Ureter (tissue), 1 donor: ENCODE measurements at places on chromosomes 2 and 18. TPM values are rescaled to one million over a fixed set of nuclear protein-coding genes. Genes with fewer than 3 reads are reported as not detected.

GRCh38 chr2:44844651-44845270 is 96.7 kb upstream of the SIX3 start:
- no peak for DNase-seq

DNA sequence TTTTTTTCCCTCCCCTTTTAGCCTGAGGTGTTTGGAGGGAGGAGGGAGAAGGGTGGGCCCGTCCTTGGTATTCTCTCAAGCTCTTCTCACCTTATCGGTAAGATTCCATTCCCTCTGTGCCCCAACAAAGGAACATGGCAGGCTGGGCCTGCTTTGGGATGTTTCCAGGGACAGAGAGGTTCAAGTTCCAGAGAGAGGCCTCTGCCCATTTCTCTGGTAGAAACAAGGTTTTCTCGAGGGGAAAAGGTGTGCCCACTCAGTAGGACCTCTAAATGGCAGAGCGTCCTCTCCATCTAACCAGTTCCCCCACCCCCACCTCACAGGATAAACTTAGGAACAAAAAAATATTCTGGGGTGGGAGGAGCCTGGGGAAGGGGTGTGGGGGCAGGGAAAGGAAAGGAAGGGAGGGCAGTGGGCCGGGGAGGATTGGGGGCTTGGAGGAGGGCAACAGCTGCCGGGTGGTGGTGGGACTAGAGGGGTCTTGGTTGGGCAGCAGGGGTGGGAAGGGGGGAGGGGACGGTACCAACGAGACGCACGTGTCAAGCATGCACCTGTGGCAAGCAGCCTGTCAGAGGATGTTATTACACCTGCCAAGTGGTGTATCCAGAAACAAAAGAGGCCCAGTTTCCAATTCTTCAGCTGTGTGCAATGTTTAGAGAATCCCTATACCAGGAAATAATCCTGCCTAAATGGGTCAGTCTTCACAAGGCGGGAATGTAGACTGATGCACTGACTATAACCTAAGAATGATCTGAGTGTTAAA is 2.1 kb downstream of the PCBP1 start:
- peak; percentile 56 for DNase-seq

DNA sequence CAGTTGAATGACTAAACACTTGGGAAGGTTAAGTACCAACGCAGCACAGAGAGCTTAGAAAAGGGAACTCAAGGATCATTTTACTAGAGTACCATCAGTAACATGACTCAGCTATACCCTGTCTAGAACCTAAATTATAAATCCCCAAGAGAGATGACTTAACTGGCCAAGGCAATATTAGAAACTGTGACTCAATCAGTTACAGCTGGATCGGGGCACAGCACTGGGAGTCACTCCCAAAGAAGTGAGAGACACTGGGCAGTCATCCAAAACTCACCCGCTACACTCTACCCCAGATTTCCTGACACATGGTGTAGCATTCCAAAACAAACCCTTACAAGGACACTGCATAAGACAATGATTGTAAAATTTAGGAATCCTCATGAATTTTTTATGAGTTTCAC is 17.7 kb downstream of the IWS1 start:
- DNase-seq, result peak; percentile 75

- DNase-seq, result no peak
Measured at GRCh38 chr2:233213975-233214374, 37.5 kb upstream of the ATG16L1 start.

DNA sequence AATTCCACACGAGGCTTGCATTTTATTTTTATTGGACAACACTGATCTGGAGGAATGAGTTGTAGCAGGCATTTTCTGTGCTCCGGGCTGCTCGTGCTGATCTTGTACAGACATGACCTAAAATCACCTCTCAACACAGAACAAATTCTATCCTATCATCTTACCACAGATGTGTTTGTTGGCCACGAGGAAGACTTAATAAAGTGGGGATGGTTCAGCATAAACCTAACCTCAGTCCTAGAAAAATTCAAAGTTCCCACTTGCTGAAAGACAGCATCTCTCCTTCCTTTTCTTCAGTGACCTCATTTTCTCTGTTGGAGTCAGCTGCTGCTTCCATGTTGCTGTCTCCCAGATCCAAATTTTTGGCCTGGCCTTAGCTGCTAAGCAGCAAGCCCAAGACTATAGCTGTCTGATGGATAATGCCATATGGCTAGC is 45.3 kb downstream of the RBKS start:
- no peak for DNase-seq

DNA sequence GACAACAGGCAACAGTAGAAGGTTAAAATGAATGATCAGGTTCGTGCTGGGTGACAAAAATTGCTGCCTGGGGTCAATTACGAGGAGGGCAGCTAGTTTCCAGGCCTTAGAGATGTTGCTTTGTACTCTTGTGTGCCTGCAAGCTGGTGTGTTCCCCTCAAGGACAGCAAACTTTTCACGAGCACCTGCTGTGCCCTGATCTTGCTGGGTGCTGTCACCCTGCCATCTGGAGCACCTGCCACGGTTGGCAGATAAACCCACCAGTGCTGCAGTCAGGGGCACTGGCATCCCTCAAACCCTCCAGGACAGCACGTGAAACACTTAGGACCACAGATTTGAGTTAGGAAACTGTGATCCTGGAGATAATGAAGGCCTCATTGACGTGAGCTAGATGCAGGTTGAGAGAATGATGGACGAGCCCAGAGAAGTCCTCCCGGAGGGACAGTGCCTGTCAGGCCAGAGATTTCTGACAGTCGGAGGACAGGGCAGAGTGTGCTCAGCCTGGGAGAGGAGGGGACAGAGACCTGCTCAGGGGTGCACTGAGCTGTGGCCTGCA is 104.3 kb upstream of the RAB12 start:
- no peak for DNase-seq

DNA sequence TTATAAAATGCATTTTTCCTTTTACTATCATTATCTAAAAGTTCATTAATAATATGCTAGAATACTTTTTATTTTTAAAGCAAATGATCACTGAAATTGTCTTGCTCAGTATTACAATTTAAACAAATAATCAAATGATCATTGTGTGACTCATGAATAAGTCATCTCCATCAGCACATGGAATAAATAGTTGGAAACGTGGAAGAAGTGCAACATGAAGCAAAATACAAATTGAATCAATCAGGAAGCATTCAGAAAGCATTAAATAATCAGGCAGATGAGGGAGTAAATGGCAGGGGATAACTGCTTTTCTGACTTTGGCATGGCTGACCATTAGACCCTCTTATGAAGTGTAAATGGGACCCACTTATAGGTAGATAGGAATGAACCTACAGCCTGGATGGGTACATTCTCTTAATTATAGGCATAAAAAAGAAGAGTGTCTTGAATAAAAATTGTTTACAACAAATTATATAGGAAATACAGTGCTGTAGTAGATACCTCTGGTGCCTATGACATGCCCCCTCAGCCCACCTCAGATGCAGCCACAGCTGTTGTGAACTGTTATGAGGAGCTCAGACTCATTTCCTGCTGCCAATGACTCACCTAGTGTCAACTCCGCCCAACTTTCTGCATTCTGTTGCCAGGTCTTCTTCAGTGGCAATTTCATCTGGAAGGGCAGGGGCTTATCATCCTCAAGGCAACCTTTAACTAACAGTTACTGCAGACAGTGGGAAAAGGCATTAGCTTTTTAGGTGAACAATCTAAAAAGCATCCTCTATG is 936.0 kb downstream of the TRIB2 start:
- DNase-seq, result no peak

GRCh38 chr2:48070415-48070814 is 164.1 kb upstream of the FBXO11 start:
- DNase-seq, result no peak

- peak; percentile 67 for DNase-seq
Measured at GRCh38 chr2:238636269-238637073, 209.7 kb downstream of the ASB1 start.

The C2orf66 gene
- total RNA-seq, result 1.0 TPM
